ENCODE measurements at places on chromosomes 1 and 21.
A peak's percentile ranks its signal among the peaks of the same experiment; 100 is the strongest.

DNA sequence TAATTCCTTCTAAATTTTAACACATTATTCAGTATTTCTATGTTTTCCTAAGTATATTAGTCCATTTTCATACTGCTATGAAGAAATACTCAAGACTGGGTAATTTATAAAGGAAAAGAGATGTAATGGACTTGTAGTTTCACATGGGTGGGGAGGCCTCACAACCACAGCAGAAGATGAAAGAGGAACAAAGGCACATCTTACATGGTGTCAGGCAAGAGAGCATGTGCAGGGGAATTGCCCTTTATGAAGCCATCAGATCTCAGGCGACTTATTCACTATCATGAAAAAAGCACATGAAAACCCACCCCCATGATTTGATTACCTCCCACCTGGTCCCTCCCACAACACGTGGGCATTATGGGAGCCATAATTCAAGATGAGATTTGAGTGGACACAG lies 15.6 kb downstream of the GBP5 start:
- no peak for DNase-seq

GRCh38 chr1:184567637-184568036 lies 180.8 kb downstream of the C1orf21 start:
- peak; percentile 20 for DNase-seq

DNA sequence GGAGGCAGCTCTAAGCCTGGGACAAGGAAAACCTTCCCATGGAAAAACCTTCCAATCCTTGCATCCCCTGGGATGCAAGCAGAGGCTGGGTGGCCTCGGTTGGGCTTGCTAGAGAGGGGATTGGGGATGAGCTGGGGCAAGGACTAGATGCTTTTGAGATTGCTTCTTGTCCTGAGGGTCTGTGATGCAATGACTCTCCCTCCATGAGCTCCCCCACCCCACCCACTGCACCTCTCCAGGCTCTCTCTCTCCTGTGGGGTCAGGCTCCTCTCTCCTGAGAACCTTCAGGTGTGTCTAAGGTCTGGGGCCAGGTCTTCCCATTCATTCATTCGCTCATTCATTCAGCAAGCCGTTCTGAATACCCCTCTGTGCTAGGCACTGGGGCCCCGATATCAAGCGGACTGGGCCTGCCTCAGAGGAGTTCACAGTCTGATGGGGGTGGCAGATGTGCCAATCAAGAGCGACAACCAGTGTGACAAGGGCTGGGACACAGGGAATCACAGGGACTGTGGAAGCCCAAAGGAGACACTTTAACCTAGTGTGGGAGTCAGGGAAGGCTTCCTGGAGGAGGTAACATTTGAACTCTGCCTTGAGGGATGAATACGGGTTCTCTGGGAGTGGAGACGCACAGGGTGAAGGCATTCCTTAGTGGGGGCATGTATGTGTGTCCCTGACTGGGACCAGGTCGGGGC lies 6.5 kb downstream of the LDLRAD1 start:
- DNase-seq: no peak

DNA sequence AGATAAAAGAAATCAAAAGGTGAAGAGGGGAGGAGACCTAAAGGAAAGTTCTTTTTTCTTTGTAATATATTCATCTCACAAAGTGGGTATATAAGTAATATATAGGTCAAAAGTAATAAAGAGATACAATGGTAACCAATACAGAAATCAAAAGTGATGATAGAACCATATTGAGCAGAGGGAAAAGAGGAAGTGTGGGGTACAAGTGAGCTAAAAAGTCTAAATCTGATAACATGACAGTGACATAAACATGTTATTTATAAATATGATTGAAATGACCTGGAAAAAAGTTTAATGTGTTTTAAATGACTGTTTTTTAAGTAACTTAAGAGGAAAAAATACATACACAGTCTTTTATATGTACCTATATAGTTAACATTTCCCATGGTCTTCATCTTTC lies 70.5 kb downstream of the MRPL39 start:
- DNase-seq: no peak

GRCh38 chr1:217029281-217030157 lies 306.3 kb upstream of the ESRRG start:
- no peak for DNase-seq

- no peak for DNase-seq
These were observed 273.7 kb downstream of the NTNG1 start for GRCh38 chr1:107414550-107414949.

DNA sequence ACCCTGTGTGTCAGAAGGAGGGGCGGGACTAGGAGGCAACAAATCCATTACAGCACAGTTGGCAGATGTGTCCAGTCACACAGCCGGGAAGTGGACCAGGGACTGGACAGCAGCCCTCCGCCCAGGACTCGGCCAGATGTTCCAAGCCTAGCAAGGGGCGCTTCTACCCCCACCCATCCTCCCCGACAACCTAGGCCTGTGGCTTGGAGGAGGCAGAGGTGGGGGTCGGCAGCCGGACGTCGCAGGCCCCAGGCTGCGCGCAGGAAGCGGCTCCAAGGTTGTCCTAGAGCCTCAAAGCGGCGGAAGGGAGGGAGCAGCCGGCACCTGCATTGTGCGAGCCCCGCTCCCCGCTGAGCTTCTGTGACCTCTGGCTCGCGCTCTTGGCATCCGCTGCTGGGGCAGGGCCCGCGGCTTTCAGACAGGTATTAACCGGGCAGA lies 20.6 kb upstream of the MYCL start:
- DNase-seq: no peak

DNA sequence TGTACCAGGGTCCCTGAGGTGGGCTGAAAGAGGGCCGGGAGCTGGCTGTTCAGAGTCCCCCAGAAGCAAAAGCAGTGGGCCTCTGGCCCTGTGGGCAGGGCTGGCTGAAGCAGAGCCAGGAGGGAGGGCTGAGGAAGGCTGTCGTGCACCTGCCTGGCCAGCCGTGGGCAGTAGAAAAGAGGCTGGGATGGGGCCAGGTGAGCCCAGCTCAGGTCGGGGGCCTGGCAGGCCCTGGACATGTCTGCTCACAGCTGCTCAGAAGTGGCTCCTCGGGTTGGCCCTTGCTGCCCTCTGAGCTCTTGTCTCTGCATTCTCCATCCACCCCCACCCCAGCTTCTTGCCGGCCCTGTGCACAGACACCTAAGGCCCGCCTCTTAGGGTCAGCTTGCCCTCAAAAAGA lies 60.0 kb downstream of the TCP10L start:
- no peak for DNase-seq

- DNase-seq: peak; percentile 64
These were observed 6.6 kb upstream of the SMIM12 start for GRCh38 chr1:34865981-34866761.

DNA sequence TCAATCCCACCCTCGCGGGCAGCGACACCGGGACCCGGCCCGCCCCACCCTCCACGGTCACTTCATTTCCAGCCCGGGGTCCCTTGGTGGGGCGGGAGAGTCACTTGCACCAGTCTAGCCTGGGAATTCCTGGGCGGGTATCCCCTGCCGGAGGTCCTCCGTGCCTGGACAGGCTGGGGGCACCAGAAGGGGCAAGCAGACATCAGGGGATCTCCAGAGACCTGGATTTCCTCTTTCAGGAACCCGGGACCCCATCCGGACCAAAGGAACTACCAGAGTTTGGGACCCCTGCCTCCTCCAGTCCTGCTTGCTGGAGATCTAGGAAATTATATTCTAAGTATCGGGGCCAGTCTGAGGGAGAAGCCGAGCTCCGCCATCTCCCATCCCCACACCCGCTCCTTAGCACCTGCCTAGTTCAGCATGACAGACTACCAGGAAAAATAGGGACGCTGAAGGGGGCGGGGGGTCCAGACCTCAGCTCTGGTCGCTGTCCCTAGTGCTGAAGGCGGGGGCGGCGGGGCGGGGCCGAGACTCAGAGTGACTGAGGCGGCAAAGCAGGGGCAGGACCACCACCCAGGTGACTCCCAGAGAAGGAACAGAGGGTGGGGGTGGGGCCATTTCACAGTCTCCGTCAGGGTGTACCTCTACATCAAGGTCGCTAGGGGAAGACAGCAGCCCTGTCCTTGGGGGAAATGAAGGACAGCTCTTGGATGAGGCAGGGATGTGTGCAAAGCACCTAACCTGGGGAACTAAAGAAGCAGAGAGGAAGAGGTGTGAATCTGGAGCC lies 832 bp downstream of the HCN3 start:
- DNase-seq: no peak

- DNase-seq: no peak
These were observed 13.5 kb downstream of the ADAMTSL4 start for GRCh38 chr1:150562446-150563339.

DNA sequence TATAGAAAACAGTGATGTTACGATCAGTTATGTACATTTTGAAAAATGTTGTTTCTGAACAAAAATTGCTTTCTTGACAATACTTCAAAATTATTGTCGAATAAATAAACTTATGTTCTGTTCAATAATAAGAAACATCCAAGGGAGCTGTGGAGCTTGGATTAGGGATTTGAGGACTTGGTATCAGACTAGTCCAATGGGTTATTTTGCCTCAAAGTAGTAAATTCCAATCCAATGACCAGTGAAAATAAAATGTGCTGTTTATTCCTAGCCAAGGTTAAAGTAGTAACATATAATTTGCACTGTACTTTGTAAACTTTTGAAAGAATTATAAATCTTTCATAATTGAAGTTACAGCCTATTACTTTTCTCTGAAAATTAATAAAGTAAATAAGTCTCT lies 79.1 kb upstream of the IVNS1ABP start:
- DNase-seq: no peak

- no peak for DNase-seq
These were observed 41.1 kb downstream of the KCNJ6 start for GRCh38 chr21:37874904-37875780.

DNA sequence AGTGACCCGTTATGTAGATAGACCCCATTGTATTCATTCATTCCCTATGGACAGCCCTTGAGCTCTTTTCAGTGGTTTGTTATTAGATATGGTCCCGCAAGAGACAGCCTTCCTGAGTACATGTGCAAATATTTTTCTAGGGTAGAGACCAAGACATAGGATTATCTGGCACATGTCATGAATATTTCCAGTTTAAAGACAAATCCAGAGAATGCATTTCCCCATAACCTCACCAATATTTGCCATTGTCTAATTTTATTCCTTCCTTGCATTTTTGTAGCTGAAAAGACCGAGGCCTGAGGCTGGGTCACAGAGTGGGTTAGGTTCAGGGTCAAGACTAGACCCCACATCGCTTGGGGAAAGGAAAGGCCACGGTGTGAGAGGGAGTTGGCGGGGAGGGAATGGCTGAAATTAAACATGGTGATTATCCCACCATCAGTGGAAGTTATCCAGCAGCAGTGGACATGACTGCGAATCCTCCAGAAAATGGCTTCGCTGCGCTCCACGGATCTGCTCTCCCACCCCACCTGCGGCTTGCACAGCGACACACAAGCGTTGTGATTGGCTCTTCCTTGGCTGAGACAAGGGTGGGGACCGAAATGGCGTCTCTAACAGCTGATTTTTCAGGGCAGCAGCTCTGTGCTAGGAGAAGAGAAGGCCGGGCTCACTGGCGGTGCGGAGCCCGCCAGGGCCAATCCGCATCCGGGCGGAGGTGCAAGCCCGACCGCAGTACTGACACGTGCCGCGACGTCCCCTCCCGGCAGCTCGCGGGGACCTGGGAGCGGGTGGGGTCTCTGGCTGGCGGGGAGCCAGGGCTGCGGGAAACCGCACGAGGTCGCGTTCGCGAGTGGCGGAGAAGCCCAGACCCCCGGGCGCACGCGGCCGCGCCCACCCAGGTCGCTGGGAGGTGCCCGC lies 16.1 kb upstream of the STMN1 start:
- no peak for DNase-seq

- no peak for DNase-seq
These were observed 1.1 kb upstream of the GUCA2B start for GRCh38 chr1:42152119-42152518.

DNA sequence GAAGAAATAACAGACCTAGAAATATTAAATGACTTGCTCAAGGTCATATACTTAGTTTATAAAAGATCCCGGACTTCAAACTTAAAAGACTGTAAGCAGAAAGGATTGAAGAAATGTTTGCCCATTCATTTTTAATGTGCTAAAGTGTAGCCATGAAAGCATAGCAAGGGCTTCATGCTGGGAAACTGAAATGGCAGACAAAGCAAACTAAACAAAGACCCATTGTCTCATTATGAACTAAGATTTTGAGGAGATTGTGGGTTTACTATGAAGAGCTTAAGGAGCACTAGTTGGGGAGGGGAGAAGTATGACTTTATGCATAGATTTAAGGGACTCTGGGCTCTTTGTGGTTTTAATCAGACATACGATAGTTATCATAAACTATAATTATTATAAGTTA lies 26.3 kb downstream of the ADAMTS1 start:
- no peak for DNase-seq

GRCh38 chr1:25566730-25567341 lies 23.4 kb downstream of the LDLRAP1 start:
- DNase-seq: no peak

- no peak for DNase-seq
These were observed 777 bp downstream of the LRRC41 start for GRCh38 chr1:46302641-46303037.

GRCh38 chr1:100875228-100875627 lies 19.4 kb downstream of the EXTL2 start:
- DNase-seq: no peak

- no peak for DNase-seq
These were observed 4.7 kb upstream of the CD55 start for GRCh38 chr1:207316622-207317391.

- no peak for DNase-seq
These were observed 70.8 kb downstream of the SCCPDH start for GRCh38 chr1:246794828-246795671.

- DNase-seq: no peak
These were observed 101.3 kb upstream of the C1orf21 start for GRCh38 chr1:184285401-184286087.

DNA sequence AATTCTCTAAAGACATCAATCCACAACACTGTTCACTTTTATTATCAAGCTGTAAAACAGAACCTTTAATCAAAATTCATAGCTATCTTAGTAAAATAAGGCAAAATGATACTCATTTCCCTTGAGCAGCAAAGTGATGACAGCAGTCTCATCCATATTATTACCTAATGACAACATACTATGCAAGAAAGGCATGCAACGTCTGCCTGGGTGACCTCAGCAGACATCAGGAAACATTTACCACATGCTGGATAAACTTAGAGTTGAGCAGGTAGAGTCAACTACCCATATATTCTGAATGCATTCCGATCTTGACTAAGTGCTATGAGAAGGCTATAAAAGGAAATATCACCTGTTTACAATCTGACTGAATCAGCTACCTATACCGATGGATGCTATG lies 145.1 kb downstream of the SIPA1L2 start:
- DNase-seq: no peak

DNA sequence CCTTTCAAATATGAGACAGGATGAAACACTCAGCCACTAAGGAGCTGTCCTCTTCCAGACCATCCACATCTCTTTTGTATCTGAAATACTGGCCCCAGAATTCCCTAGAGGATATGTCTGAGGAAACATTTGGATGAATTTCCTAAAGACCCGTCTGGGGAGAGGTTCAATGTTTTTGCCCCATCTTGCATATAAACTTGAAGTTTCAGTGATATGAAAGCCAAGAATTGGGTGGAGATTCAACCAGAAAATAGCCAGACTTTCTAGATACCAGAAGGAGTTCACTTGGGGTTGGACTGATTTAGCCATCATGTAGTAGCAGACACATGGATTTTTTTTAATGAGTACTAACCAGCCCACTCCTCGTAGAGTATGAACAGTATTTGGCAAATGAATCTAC lies 182.0 kb downstream of the PLPP3 start:
- DNase-seq: no peak

- DNase-seq: no peak
These were observed 121.7 kb downstream of the ATF6 start for GRCh38 chr1:161887730-161888287.

All from bone marrow (tissue), 2 donors.